Stimulated activated CD4-positive, alpha-beta T cell treated with anti-CD3 and anti-CD28 coated beads, TNF-alpha, amount 100 ng/mL, for 48 hours (primary cell): ENCODE measurements at places on chromosomes 7 and 10.

- DNase-seq = no peak
Observed at GRCh38 chr10:110859206-110859972, 12.3 kb upstream of the PDCD4 start.

DNA sequence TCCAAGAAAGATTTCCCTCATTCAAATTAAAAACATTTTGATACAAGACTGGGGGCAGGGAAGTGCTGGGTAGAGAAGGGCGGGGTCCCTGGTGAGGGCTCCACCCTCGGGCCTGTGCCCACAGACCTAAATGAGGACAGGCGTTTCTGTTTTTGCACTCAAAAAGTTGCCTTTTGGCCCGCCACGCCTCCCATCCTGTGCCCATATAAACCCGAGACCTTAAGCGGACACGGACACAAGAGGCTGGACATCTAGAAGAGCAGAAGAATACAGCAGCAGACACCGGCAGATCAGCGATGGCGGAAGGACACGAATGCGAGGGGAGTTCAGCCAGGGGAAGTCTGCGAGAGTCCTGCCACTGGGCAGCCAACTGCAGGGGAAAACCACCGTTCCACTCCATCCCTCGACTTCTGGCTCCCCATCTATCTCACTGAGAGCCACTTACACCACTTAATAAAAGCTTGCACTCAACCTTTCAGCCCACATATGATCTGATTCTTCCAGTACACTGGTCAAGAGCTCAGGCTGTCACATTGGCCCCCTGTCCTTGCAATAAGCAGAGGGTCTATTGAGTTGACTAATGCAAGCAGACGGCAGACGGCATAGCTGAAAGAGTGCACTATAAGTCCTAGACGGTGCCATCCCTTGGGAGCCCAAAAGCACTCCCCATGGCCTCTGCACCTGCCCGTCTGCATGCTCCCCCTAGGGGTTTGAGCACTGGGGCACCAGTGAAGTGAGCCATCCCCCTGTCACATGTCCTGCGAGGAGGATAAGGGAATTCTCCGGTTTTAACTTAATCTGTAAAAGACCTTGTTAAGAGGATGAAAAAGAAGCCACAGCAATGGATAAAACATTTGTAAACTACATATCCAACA, 181.8 kb upstream of the PRSS1 start:
- no peak for DNase-seq

DNA sequence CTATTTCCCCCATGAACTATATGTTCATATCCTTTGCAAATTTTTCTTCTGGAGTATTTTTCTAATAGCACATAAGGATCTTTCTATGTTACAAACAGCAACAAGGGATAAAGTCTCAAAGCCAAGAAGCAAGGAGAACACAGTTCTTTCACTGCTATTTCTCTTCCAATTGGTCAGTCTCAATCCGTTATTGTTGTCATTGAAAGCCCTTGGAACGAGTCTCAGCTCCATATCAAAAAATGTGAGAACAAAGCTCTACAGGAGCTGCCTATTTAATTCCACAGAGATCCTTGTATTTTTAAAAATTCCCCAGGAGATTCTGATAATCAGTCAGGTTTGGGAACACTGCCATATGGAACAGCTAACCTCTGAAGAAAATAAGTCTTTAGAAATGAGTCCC, 15.7 kb downstream of the SLC35B4 start:
- no peak for DNase-seq

GRCh38 chr10:129755621-129756020, 208.5 kb downstream of the EBF3 start:
- no peak for DNase-seq

- peak; percentile 31 for DNase-seq
Observed at GRCh38 chr7:87876869-87877234, 559 bp downstream of the DBF4 start.

- DNase-seq = no peak
Observed at GRCh38 chr7:119197877-119198527, 973.5 kb downstream of the ANKRD7 start.

DNA sequence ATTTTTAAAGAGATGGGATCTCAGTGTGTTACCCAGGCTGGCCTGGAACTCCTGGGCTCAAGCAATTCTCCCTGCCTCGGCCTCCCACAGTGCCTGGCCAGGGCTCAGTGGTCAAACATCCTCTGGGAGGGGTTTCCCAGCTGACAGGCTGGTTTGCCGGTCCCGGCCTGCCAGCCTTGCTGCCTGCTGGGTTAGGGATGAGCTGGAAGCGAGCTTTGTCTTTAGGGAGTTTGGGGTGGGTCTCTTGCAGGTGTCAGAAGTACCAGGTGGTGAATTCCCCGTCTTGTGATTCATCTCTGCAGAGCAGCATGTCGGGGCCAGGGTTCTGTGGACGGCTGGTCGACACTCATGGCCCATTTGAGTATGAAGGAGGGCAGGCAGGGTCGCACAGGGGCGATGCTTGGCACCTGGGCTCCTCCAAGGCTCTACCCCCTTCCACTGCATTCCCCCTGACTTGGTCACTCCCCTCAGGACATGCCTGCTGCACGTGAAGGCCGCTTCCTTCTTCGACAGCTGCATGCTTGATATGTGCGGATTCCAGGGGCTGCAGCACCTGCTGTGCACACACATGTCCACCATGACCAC, 30.3 kb downstream of the ZAN start:
- no peak for DNase-seq

- DNase-seq = no peak
Observed at GRCh38 chr10:14332903-14333302, 2.2 kb upstream of the FRMD4A start.

DNA sequence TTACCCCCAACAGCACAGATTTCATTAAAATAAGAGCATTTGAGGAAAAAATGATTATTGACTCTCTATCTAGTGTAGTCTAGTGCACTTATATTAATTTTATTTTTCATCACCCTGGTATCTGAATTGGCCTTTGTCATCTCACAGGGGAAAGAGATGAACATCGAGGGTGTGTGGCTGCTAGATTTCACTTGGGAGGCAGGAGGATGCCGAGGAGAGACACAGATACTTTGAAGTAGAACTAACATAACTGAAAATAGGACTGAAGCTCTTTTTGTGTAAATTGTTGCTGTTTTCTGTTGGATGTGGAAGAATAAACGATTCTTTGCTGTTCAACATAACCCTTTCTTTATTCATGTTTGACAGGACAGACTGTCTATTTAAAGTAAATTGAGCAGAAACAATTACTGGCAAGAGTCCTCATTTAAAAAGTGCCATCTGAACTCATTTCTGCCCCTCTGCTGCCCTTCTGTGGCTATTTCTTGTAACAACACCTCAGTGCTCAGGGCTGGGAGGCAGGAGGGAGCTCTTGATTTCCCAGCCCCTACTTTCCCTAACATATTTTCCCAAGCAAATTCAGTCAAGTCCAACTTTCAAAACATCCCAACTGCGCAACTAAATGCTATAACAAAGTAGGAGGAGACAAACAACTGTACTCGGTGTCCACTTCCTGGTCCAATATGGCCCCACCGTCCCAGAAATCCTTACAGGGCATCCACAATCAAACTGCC, 15.6 kb downstream of the LYZL1 start:
- peak; percentile 19 for DNase-seq

GRCh38 chr10:86734207-86734988, 22.0 kb upstream of the BMPR1A start:
- DNase-seq = no peak

DNA sequence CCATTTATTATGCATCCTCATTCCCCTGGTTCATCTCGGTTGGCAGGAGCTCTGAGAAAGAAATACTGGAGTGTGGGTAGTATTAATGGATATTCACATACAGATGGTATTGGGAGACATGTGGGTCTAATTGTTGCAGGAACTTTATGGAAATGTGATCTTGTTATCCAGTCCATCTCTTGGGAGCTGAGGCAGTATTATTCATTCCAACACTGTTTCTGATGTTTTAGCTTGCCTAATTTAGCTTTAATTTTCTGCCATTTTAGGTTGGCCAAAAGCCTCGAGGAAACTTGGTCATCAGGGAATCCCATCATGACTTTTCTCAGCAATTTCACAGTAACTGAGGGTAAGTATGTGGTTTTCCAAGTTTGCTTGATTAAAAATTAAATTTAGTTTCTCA, 125.7 kb downstream of the ABCA13 start:
- no peak for DNase-seq

- DNase-seq = no peak
Observed at GRCh38 chr10:119191881-119192280, 13.3 kb upstream of the PRDX3 start.

- no peak for DNase-seq
Observed at GRCh38 chr7:32263611-32264010, 193.4 kb upstream of the PDE1C start.

- DNase-seq = peak; percentile 58
Observed at GRCh38 chr10:71608819-71609768, 110.5 kb downstream of the C10orf105 start.

DNA sequence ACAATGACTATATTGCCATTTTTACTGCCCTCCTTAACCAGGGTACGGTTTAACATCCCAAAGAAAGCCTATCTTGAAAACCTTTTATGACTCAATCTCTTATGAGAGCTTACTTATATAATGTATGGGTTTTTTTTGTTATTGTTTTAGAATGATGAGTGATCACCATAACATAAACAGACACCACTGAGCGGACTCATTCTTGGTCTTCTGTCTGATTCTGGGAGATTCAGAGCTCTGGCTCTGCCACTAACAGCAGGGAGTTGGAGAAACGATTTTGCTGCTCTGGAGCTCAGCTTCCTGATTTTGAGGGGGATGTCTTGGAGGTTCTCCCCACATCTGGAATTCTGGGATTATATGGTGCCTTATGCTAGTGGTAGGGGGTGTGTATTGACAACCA, 244.1 kb downstream of the FRMD4A start:
- DNase-seq = no peak

GRCh38 chr7:132242192-132242812, 334.0 kb downstream of the PLXNA4 start:
- DNase-seq = no peak

- DNase-seq = peak; percentile 80
Observed at GRCh38 chr7:151795168-151795811, 81.6 kb downstream of the PRKAG2 start.

GRCh38 chr7:78329001-78329655, 530.6 kb downstream of the PHTF2 start:
- DNase-seq = no peak

DNA sequence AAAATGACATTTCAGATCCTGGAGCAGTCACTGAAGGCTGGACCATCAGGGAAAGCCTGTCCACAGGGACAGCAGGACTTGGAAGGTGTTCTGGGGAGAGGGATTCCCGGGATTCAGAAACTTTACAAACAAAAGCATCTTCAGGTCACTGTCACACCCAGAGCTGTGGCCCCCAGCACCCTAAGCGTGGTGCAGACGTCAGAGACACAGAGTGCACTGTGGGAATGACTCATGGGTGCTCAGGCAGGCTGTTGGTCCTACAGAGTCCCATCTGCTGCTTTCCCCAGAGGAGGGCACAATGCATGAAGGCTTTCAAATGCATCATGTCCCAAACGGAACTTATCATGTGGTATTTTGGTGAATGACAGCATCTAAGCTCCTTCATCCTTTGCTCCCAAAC, 13.1 kb upstream of the LRMDA start:
- no peak for DNase-seq

DNA sequence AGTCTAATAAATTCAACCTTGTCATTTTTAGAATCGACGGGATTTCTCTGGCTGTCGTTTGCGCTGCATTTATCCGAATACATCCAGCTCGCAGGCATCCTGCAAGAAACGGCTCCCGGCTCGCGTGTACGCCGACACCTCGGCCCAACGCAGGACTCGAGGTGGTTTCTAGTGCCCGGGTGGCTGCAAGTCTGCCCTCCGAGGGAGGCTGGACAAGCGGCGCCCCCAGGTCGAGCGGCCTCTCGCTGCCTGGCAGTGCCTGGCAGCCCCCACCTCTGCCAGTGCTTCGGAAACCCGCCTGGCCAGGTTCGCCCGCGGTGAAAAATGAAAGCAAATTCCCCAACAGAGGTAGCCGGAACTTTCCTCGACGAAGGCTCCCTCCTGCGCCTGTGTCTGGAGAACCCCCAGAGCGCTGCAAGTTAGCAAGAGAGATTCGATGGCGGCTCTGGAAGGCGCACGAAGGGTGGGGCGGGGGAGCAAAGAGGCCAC, 5.7 kb upstream of the ZNF503 start:
- DNase-seq = no peak

DNA sequence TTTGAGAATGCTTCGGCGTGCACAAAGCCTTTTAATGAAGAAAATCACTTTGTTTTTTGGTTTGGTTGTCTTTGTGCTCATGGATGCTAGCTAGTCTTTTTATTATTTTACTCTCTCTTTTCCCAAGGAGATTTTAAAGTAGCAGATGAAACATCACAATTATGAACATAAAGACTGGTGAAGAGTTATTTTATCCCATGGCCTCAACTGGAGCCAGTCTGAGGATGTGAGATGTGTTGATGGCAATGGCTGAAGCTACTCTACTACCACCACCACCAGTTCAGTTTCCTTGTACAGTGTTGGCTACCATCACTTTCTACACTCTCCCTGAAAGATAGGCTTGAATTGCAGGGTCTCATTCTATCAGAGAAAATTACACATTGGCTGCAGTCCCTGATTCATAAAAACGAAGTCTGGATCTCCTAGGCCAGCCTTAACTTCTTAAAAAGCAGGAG, 494 bp upstream of the HERC4 start:
- peak; percentile 5 for DNase-seq

DNA sequence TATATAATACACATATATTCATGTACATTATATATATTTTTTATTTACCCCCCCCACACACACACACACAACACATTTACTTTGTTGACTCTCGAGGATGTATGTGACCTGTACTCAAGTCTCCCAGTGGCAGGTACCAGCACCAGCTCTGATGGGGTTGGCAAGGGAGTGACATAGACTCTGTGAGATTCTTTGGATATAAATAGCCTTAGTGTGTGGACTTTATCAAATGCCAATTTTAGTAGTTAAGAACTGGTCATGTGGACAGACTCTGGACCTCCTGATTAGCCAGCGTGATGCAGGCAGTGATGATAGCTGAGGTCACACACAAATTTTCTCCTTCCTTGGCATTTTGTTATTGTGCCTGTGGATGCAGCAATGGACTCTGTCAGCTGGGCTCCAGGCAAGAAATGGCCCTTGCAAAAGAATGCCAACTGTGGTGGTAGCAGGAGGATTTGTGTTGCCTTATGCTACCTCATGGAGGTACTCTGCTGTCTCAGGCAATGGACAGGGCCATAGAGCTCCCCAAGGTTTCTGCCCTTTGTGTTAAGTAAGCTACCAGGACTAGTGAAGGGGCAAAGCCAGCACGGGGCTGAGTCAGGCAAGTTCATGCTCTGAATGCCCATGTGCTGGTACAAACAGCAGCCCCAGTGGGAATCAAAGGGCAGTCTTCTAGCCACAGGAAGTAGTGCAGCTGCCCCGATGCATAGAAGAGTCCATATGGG, 224.6 kb upstream of the ZWINT start:
- no peak for DNase-seq
